ENCODE measurements at places on chromosomes 11 and 22.

- DNase-seq: no peak
Measured at GRCh38 chr11:62921573-62922188, 518 bp upstream of the CHRM1 start.

DNA sequence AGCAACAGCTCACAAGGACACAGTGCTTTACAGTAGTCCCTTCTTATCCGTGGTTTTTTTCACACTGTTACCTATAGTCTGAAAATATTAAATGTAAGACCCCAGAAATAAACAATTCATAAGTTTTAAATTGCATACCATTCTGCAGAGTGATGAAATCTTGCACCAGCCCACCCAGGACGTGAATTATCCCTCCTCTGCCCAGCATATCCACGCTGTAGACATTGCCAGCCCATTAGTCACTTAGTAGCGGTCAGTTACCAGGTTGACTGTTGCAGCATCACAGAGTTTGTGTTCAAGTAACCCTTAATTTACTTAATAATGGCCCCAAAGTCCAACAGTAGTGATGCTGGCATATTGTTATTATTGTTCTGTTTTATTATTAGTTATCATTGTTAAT lies 3.6 kb downstream of the CLTCL1 start:
- DNase-seq: no peak

DNA sequence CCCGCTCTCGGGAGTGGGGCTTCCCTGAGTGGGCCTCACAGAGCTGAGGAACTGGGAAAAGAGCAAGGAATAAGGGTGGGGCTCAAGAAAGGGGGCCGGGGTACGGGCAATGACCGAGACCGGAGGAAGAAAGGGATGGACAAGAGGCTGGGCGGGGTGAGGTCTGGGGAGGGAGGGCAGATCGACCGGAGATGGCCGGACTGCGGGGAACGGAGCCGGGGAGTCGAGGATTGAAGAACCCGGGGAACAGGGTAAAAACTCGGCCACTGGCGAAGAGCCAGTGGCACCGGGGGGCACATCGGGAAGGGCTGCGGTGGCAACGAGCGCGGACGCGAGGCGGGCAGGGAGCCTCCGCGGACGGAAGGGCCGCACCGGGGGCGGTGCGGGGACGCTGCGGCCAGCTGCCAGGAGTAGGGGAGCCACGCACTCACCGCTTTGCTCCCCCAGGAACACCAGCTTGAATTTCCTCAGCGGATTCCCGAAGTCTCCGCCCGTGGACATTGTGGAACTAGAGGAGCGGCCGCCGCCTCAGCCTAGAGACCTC lies 667 bp downstream of the RAB6A start:
- DNase-seq: peak; percentile 11

DNA sequence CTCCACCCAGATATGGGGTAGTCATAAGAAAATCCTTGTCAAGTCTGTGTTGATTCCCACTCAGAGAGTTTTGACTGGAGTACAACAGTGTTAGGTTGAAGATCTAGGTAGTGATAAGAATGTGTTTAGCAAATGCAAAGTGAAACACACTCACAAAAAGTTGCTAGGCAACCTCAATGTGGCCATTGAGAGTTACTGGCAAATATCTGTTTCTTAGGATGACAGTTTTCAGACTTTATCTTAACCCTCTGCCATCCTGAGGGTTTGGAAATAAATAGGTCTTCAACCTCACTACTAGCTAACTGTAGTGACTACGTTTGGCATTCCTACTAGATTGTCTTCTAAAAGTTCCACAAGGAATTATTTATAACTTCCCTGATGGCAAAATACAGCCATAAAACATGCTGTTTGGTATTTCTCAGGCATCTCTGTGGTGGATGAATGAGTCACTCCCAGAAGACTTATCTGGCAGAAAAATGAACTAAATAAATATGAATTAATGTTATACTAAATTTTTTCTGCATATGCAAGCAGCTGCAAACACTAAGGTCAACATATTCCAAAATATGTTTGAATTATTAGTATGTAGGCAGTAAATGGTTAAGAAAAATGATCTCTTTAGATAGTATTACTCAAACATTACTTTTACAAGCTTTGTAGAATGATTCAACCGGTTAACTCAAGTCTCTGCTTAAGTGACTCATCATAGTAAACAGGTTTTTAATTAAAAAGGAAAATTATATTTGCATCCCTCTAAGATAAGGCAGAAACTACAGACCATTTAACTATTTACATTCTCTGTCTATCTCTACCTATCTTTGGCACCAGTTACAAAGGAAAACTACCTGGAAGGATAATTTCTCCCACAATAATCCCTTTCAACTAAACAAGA lies 17.1 kb upstream of the SYTL2 start:
- peak; percentile 71 for DNase-seq

Measured in CD4-positive, alpha-beta T cell treated with Interleukin-4 for 1 hour (primary cell).